ENCODE measurements at places on chromosomes 5 and 9. TPM values are rescaled to one million over a fixed set of nuclear protein-coding genes. Genes with fewer than 3 reads are reported as not detected.

LTC4S gene
- not detected for total RNA-seq

SLC1A1 gene
- 12.5 TPM for total RNA-seq

- no peak for DNase-seq
These were observed 265.3 kb downstream of the TRIM32 start for GRCh38 chr9:116952436-116952810.

DNA sequence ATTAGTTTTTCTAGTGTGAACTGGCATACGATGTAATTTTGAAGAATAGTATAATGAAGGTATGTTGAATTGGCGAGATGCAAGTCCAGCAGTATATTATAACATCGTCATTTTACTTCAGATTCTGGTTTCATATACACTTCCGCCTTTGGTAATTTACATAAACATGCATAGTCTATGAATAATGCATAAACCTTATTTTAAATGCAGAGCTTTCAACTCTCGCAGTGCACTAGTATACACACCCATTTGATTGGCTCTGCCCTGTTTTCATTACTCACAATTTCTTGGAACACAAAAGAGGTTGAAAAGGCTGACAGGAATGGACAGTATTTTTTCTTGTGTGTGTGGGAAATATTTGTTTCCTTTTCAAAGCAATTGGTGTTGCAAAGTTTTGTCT, 128.9 kb upstream of the CCNH start:
- no peak for DNase-seq

Measured in neural progenitor cell (in vitro differentiated cells).